ENCODE measurements at places on chromosomes 1 and 21.

- no peak for DNase-seq
These were observed 59.3 kb downstream of the CENPF start for GRCh38 chr1:214662223-214662785.

GRCh38 chr1:110506541-110506940 is 12.4 kb downstream of the KCNA10 start:
- DNase-seq, result no peak

GRCh38 chr1:160748181-160748877 is 9.3 kb downstream of the SLAMF7 start:
- DNase-seq, result no peak

DNA sequence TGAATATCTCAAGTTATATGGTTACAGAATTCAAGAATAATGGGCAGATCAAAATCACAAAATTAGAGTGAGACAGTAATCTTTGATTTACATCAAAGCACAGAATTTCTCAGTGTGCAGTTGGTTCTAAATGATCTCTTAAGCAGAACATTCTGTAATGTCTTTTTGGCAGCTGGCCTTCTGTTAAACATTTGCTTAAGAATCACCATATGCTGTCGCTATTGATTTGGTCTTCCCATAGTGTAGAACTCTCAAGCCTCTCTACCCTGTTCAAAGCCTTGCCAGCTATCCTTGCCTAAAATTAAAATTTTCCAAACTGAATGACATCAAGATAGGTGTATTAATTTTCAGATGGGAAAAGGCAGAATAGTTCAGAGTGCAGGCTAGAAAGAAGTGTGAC is 38.9 kb upstream of the ERO1B start:
- no peak for DNase-seq

DNA sequence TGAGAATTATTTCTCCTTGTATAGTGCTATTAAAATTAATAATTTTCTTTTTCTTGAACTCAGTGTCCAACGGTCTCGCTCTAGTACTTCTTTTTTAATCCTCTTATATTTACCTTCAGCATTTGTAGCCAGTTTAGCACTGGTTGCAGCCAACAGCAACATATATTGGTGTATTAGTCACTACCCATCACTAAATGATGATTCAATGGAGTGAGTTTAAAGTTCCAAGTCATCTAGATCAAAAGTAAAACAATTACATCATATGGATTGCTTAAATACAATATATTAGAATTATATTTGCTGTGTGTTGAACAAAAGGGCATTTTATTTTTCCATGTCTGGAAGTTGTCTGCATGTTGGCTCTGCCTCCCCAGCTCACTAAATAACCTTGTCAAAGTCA is 591.8 kb downstream of the ADGRL2 start:
- no peak for DNase-seq

GRCh38 chr1:83961571-83962295 is 37.2 kb downstream of the TTLL7 start:
- no peak for DNase-seq

DNA sequence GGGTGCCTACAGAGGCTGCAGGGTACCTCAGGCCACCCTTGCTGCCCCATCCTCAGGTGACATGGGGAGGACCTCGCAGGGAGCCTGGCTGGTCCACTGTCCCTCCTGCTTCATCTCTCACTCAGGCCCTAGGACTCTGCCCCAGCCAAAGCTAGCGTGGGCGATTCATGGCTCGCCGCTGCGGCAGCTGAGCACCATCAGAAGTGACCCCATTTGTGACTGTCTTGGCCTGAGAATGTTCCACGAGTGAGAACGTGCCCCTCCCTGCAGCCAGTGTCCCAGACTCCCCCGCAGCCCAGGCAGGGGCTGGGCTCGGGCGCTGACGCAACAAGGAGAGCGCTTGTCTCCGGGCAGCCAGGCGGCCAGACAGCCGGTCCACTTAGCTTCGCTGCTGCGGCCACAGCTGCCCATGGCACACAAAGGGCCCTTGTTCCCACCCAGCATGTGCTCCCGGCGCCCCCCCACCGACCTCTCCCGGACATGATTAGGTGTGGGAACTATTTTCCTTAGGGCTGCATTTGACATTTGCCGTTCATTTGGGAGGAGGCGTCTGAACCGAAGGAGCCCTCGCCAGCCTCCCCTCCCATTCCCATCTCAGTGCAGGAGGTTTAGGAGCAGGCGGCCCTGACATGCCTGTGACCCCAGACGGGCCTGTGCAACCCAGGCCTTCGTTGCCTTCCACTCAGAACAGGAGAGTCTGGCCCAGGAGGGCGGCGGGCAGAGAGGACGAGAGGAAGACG is 19.3 kb upstream of the POFUT2 start:
- DNase-seq, result no peak

- no peak for DNase-seq
These were observed 88.9 kb upstream of the HAO2 start for GRCh38 chr1:119279456-119280381.

GRCh38 chr1:235275223-235275622 is 52.8 kb downstream of the ARID4B start:
- DNase-seq, result no peak

DNA sequence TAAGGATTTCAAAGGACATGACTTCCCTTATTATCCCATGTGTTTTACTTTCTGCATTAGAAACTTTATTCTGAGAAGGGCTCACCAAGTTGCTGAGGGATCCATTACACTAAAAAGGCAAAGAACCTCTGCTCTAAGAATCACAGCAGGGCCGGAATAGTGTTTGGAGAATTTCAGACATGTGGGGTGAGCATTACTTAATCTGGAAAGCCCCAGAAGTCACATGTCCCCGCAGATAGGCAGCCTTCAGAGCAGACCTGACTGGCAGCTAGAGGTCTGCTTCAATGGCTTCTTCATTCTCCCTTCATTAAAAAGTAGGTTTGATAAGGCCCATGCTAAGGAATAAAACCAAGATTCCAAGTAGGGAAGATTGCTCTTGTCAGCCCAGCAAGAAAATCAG is 52.6 kb upstream of the RBM15 start:
- no peak for DNase-seq

DNA sequence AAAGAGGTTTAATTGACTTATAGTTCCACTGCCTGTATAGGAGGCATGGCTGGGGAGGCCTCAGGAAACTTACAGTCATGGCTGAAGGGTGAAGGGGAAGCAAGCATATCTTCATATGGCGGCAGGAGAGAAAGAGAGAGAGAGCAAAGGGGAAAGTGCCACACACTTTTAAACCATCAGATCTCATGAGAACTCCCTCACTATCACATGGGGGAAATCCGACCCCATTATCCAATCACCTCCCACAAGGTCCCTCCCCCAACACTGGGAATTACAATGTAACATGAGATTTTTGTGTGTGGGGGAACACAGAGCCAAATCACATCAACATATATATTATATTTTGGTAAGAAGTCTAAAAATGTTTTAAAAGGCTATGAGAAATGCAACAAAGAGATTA is 27.2 kb downstream of the FABP3 start:
- DNase-seq, result no peak

DNA sequence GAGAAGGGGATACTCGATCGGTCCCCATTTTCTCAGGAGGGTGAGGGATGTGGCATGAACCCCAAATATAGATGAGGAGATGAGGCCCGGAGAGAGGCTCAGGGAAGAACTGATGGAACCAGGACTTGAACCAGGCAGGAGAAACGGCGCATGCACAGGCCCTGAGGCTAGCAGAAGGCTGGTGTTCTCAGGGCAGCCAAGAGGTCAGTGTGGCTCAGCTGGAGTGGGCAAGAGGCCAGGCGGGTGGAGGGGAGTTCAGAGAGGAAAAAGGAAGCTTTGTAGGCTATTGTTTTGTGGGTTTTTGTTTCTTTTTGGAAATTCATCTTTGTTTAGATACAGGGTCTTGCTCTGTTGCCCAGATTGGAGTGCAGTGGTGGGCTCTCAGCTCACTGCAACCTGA is 122.0 kb downstream of the LACTBL1 start:
- DNase-seq, result no peak

DNA sequence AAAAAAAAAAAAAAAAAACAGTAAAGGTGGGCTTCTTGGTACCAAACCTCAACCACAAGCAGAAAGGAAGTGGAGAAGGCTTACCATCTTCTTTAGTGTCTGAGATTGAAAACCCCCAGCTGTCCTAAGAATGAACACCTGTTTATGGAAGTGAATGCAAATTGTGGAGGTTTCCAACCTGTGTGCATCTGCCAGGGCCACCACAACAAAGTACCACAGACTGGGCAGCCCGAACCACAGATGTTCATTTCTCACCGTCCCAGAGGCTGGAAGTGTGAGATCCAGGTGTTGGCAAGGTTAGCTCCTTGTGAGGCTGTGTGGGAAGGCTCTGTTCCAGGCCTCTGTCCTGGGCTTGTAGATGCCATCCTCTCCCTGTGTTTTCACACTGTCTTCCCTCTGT is 348.7 kb downstream of the SETD4 start:
- DNase-seq, result no peak

GRCh38 chr1:115729756-115730155 is 38.8 kb downstream of the CASQ2 start:
- DNase-seq, result no peak

- no peak for DNase-seq
These were observed 12.4 kb upstream of the THRAP3 start for GRCh38 chr1:36211841-36212240.

DNA sequence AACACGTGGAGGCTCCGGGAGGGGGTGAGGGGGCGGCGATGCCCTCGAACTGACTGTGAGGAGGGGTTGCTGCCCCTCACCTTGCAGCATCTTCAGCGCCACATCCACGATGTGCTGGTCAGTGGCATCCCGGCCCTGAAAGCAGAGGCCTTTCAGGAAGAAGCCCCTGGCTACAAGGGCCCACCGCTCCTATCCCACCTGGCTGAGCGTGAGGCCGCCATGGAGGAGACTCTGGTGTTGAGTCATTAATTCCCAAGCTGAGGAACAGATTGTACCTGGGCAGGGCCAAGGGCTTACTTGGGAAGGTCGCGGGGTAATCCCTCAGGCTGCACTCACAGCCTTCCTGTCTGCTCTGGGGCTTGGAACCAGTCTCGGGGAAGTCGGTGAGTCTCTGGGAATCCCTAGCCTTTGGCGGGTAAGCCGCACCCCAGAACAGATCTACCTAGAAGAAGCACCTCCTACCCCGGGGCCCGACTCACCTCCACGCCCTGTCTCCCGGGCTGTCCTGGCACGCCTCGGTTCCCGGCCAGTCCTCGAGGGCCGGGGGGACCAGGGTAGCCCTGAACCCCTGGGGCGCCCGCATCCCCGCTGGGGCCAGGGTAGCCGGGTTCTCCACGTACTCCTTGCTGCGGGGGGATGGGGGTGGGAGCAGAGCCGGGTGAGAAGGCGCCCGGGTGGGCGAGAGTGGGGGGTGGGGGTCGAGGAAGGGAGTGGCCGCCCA is 13.9 kb downstream of the COL9A2 start:
- DNase-seq, result no peak

DNA sequence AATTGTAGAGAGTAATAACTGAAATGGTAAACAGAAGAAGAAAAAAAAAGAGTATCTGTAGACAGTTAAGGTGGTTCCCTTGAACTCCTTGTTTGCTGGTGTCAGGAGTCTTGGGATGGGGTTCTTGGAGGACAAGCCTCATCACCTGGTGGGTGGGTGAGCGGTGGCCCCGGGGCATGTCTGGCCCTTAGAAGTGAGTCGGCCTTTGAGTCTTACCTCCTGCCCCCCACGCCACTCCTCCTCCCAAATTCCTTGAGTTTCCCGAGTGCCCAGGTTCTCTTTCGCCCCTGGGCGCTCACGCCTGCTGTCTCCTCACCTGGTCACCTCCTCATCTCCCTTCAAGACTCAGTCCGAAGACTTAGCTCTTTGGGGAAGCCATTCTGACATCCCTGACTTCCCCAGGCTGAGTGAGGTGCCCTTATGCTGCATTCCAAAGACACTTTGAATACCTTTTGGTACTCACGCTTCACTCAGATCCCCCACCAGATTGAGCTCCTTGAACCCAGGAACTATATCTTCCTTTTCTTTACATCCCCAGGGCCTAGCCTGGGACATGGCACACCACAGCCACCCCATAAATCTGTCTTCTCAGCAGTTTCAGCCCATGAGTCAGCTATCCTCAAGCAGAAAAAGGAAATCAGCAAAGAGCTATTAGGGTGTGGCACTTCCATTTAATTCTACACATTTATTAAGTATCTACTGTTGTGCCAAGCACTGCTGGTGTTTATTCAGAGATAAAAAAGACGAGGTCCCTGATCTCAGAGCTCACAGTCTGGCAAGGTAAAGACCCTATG is 13.5 kb upstream of the IKBKE start:
- DNase-seq, result no peak

DNA sequence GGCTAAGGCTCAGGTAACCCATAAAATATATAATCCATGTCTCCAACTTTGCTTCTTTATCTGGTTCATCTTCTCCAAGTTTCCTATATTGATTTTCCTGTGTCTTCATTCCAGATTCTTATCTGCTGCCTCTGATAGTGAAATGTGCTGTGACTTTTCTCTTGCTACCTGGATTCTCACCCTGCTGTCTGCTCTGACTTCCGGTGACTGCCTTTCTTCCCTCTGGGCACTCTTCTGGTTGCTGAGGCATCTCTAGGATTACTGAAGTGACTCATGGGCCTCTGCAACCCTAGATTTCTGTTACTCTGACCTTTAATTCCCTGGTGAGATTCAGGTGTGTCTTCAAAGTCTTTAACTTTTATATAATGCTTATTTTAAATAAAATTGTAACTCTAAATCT is 46.9 kb downstream of the GIPC2 start:
- no peak for DNase-seq

- DNase-seq, result no peak
These were observed 45.4 kb upstream of the TENT5B start for GRCh38 chr1:27057801-27058625.

DNA sequence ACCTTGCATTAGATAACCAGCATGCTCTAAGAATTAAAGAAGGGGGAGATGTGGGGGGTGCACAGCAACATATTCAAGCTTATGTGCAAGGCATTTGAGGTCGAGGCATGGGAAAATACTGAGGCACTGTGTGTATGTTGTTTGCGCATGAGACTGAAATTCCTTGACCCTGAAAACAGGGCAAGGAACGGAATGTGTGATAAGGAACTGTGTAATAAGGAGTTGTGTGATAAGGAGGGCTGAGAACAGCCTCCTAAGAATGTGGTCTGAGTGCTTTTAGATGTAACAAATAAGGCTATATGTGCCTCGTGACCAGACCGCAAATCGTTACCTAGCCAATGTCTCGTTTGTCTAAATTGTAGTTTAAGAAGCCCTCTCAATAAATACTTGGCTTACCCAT is 26.5 kb upstream of the ITLN1 start:
- DNase-seq, result no peak

All from activated CD4-positive, alpha-beta T cell treated with anti-CD3 and anti-CD28 coated beads for 24 hours (primary cell).